Suppressor macrophage treated with lipopolysaccharide for 4 hours (primary cell): ENCODE measurements at places on chromosomes 11 and 22.
A peak's percentile ranks its signal among the peaks of the same experiment; 100 is the strongest.

- DNase-seq: no peak
Measured at GRCh38 chr11:112885744-112886433, 75.3 kb upstream of the NCAM1 start.

DNA sequence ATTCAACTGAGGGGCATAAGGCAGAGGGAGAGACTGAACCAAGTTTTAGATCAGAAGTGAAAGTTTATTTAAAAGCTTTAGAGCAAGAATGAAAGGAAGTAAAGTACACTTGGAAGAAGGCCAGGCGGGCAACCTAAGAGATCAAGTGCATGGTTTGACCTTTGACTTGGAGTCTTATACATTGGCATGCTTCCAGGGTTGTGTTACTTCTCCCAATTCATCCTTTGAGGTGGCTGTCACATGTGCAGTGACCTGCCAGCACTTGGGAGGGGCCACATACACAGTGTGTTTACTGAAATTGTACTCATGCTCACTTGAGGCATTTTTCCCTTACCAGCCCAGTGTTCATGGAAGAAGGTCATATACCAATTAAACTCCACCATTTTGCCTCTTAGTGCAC, 30.4 kb downstream of the CYP2R1 start:
- no peak for DNase-seq

DNA sequence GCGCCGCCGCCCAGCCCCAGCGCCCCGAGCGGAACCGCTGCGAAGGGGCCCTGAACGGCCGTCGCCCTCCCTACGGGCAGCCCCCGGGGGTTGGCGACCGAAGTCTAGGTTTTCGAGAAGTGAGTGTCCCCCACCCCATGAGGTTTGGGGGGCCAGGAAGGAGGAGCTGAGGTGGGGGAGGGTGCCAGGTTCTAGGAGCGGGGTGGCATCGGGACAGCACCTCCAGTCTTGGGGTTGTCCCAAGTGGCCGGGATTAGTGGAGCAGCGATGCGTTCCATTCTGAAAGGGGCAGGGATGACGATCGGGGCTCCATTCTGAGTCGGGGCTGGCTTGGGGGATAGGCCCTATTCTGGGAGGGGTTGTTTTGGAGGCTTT, 408 bp downstream of the PPP2R5B start:
- peak; percentile 12 for DNase-seq

DNA sequence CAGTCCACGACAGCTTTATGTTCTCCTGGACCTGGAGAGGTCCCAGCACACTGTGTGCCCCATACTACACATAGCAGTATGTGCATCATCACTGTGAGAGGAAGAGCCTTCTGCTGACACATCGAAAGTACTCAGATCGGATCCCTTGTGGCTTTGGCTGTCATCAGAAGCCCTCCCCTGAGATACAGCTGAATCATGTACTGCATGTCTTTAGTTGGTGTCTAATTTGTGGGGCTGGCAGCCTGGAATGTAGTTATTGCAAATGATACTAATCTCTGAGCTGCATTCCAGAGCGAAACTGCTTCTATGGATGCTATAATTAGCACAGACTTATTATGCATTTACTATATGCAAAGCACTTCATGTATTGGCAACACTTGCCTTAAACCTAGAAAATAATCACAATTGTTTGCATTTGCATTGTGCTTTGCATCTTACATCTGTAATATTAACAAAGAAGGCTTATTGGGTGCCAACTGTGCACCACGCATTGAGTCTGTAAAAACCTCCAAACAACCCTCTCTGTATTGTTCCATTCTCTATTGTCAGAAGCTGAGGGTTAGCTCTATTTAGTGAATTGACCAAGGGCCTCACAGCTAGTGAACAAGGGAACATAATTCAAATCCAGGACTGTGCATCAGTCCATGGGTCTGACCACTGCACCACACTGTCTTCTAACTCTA, 89.2 kb upstream of the CRTAM start:
- peak; percentile 93 for DNase-seq

GRCh38 chr11:60810569-60810968, 25.4 kb downstream of the MS4A10 start:
- no peak for DNase-seq

GRCh38 chr22:44710474-44711240, 8.7 kb downstream of the PRR5 start:
- peak; percentile 52 for DNase-seq

GRCh38 chr11:101436511-101437142, 147.2 kb downstream of the TRPC6 start:
- peak; percentile 5 for DNase-seq

GRCh38 chr11:40701027-40701426, 758.4 kb downstream of the LRRC4C start:
- no peak for DNase-seq

GRCh38 chr11:71190551-71190950, 61.8 kb downstream of the SHANK2 start:
- DNase-seq: no peak

DNA sequence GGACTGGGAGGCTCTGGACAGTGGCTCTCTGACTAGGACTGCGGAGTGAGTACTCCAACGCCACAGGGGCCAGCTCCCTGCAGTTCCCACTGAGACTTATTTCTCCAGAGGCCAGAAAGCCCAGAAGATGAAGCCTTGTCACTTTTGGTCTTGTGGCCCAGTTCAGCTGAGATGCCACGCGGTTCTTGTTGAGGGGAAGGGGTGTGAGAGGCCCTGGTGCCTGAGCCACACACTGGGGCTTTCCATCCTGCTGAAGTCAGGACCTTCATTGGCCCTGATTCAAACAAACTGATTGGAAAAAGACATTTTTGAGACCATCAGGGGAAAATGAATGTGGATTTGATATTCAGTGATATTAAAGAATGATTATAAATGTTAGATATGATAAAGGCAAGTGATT, 73.6 kb downstream of the UBASH3B start:
- no peak for DNase-seq

DNA sequence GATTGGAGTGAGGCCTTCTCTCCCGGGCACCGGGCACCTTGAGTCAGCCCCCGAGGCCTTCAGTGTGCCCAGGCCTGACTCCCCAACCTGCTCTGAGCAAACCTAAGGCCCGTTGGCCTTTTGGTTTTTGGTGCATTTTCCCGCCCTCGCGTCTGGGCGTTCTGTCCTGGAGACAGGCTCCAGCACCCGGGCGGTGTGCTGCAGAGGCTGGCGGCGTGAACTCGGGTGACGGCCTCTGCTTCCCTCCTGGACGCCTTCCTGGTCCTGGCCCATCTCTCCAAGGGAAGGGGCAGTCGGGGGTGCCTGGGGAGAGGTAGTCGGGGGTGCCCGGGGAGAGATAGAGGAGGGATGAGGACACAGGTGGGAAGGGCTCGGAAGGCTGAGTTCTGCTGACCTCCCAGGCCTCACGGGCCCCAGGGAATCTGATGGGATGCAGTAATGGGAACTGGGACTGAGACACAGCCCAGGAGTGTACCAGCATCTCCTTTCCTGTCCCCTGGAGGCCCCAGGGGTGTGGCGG, 1326.4 kb downstream of the BRD1 start:
- DNase-seq: no peak

GRCh38 chr11:111441443-111441842, 62.4 kb upstream of the POU2AF1 start:
- DNase-seq: peak; percentile 14

DNA sequence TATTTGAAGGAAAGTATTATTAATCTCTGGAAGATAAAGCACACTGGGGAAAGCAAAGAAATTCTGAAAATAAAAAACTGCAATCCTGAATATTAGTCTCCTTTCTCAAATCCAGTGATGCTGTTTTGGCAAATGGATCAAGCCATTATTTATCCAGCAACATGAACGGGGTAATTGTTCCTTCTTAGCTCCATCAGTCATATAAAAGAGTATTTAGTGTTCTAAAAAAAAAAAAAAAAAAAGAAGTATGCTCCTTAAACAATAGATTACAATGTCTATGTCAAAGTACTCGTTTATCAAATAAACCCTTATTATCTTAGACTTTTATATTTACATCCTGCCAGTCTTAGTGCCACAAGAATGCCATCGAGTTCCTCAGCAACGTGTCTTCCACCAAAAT, 1.3 kb downstream of the RDX start:
- no peak for DNase-seq
